ENCODE measurements at places on chromosomes 13 and 19.

DNA sequence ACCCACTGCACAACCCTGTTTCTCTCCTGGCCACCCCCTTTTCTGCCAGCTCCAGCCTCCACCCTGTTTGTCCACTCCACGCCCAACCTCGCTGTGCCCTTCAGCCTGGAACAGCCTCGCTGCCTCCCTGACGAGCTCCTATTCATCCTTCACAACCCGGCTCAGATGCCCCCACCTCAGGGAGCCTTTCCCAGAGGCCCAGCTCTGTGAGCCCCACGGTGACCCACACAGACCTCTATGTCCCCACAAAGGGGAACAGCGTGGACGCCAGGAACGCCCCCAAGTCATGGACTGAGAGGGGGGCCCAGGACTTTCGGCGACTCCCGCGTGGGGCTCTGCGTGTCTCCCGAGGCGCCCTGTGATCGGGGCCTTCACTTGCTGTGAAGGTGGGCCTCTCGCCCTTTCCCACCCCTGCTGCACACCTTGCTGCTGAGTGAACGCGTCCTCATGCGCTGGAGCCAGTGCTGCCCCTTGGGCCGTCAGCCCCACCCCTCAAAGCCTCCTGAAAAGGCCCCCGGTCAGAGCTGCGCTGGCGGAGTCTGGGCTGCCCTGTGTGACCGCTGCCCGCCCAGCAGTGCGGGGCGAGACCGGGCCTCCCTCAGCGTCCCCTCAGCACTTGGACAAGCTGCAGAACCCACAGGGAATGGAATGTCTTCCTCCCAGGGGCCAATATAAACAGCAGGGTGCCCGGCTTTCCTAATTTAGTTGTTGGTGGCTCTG lies 40.0 kb downstream of the ADPRHL1 start:
- no peak for DNase-seq

- peak; percentile 43 for DNase-seq
These were observed 137.5 kb downstream of the KCNRG start for GRCh38 chr13:50152655-50153309.

- no peak for DNase-seq
These were observed 70.7 kb downstream of the PTPRS start for GRCh38 chr19:5269926-5270325.

DNA sequence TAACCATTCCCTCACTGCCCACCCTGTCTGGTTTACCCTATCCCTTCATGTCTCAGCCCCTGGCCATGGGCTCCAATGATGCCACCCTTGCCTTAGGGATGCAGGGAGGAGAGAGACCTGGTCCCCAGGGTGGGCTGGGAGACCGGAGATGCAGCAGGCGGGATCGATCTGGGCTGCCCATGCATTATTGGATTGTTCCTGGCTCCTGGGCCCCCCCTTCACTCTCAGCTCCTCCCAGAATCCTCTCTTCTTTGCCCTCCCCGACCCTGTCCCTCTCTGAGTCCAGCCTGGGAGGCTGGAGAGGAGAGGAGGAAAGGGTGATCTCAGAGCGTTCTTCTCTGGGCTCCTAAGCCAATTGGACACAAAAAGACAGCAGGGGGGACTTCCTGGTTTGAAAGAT lies 5.8 kb downstream of the KASH5 start:
- DNase-seq = no peak

DNA sequence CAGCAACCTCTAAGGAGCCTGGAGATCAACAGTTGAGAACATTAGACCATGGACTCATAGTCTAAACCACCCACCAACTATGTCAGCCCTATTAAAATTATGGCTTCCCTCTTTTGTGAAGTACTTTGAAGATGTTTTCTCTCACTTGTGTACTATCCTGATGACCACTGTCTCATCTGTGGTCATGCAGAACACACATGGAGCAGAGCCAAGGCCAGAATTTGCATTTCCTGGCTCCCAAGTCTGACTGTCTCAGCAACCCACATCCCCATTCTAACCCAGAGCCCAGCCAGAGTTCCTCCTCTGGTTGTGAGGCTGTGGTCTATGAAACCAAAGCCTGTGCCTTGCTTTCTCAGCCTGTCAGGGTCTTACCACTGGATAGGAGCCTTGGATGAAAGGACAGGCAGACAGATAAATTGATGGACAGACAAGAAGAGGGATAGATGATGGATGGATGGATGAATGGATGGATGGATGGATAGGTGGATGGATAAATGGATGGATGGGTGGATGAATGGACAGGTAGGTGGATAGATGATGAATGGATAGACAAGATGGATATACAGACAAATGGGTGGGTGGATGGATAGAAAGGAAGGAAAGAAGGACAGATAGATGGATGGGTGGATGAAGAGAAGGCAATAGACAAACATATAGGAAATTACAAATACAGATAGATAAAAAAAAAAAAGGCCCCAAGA lies 35.4 kb downstream of the ZNF557 start:
- no peak for DNase-seq

DNA sequence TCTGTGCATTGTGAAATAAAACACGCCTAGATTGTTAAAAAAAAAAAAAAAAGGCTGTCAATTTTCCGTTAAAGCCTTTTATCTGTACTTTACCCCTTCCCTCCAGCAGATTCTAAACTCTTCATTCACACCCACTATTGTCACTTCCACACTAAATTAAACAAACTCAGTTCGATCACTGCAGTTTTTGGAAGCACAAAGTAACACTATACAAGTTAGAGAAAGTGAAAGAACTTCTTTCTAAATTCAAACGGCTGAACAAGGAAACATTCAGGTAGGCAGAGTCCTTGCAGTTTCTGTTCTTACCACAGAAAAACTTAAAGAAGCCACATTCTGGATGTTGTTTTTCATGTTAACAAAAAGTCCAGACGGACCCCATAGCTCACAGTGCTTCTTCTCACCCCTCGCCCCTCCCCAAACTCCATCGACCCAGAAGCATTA lies 27.5 kb upstream of the UBE2L5 start:
- DNase-seq = peak; percentile 70

DNA sequence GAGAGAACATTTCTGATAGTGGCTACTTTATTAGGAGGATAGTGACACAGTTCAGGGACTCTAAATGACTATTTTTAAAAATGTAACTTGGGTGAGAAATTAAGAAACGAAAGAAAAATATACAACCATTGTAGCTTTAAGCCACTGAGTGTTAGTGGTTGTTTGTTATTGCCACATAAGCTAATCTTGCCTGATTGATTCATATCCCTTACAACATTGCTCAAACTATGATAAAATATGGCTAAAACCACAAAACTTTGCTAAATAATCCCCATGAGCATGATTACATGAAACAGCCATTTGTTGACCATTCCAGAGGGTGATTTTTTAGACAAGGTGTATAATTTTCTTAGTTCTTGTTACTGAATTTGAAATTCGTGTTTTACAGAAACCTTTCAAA lies 343.4 kb downstream of the SLITRK5 start:
- DNase-seq = no peak

GRCh38 chr13:109422161-109422560 lies 364.2 kb downstream of the IRS2 start:
- DNase-seq = no peak

- DNase-seq = no peak
These were observed 56.0 kb downstream of the IFT88 start for GRCh38 chr13:20623000-20623399.

- DNase-seq = no peak
These were observed 25.2 kb downstream of the CPT1C start for GRCh38 chr19:49716154-49716553.

DNA sequence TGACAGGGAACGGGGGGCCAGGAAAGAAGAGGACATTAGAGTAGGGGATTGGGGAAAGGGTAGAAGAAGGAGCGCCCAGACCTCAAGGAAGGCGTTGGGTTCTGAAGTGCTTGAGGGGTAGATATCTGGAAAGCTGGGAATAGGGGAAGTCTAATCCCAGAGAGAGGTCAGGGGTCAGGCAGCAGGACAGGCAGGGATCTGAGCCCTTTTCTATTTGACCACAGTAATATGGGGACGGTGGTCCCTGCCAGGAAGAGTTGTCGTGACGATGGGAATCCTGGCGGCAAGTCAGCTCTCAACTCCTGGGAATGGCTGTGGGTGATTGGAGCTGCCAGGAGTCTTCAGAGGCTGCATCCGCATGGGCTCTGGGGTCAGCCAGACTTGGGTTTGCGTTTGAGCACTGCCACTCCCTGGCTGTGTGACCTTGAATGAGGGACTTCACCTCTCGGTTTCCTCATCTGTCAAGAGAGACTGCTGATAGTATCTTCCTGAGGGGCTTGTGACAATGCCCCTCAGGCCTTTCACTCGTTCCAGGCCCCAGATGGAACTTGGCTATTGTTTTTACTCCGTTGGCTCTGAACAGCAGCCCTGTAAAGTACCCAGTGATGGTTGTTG lies 1.3 kb downstream of the AP2A1 start:
- DNase-seq = no peak

DNA sequence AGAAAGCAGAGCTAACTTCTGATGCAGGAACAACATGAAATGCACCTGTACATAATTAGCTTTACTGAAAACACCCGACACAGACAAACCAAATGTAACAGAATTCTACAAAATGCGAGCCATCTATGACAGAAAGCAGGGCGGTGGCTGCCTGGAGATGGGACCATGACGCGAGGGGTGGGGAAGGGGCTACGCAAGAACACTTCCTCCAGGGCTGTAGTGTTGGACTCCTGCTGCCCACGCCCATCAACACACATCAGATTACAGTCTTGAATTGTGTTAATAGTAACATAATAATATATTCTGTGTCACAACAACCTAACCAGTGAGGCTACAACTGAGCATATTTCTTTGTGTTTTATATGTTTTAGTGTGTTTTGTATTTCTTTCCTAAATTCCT lies 103.2 kb downstream of the SPACA7 start:
- DNase-seq = no peak

DNA sequence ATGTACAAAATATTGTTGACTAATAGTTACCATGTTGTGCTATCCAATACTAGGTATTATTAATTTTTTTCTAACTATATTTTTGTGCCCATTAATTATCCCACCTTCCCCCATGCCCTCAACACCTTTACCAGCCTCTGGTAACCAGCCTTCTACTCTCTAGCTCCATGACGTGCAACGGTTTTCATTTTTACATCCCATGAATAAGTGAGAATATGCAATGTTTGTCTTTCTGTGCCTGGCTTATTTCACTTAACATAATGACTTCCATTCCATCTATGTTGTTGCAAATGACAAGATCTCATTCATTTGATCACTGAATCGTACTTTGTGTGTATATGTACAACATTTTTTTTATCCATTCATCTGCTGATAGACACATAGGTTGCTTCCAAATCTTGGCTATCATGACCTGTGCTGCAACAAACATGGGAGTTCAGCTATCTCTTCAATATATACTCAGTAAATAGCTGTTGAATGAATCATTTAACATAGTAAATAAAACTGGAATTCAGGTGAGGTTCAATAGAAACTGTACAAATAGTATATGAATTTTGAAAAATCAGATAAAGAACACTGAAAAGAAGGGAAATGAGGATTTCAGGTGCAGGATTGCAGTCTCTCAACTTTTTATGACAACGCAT lies 509.0 kb upstream of the MIR17HG start:
- DNase-seq = no peak

GRCh38 chr19:39428283-39429112 lies 7.3 kb downstream of the RPS16 start:
- DNase-seq = no peak

GRCh38 chr19:30790056-30790680 lies 418.0 kb downstream of the ZNF536 start:
- DNase-seq = no peak
